ENCODE measurements at places on chromosomes 7 and 10.

GRCh38 chr10:22803261-22803885 is 89.0 kb upstream of the PIP4K2A start:
- DNase-seq, result no peak

DNA sequence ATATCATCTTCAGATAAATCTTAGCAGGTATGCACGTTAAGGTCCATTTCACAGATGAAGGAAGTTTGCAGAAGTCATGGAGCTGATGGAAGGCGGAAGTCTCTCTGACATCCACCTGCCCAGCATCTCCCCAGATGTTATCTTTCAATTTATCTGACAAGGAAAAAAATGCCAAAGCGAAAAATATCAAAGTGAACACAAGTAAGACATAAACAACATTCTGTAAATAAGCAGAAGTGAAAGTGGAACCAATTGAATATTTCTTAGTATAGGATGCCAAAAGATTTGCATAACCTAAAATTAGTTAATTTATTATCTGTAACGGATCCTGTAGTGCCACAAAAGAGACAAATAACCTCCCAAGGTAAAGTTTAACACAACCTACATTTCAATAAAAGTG is 73.6 kb upstream of the NEBL start:
- DNase-seq, result no peak

GRCh38 chr7:106763717-106764116 is 101.4 kb upstream of the PIK3CG start:
- no peak for DNase-seq

DNA sequence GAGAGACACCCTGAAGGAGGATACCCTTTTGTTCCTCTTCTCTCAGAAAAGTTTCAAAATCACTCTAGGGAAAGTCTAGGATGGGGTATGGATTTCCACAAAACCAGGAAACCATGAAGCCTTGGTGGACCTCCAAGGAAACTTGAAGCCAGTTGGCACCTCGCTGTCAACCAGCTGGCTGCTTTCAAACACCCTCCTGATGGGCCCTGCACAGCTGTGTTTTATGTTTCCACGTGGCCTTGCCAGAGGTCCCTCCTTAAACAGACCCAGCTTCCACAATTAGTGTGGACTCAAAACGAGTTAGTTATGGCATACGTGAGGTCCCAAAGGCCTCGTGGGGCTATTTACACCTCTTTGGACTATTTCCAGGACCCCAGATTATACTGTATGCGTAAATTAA is 5.9 kb downstream of the PPP1R3A start:
- DNase-seq, result no peak

DNA sequence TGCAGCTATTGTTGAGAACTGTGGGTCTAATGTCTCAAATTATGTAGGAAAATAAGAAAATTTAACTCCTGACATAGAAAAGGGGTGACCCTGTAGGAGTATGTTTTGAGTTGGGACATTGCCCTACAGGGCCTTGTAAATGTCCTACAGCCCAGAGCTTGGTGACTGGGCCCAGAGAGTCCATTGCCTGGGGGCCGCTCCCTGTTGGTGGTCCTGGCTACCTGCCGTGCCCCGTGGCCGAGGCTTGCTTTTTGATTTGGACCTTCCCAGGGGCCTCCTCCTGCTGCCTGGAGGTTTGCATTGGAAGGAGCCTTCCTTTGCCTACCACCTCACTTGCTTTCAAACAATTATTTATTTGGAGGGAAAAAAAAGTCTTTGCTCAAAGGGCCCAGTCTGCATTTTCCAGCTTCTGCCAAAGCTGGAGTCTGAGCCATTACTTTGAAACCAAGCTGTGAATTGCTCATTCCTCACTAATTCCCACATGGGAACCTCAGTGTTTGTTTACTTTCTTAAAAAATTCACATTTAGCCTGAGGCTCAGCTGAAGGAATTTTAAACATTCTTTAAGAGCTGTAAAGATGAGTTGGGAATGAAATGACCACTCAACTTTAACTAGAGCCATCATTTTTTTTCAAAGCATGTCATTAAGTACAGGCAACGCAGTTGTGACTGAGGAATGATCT is 355.0 kb downstream of the GLRX3 start:
- no peak for DNase-seq
